DMS53 (cell line): ENCODE measurements at places on chromosomes 16 and 17.

DNA sequence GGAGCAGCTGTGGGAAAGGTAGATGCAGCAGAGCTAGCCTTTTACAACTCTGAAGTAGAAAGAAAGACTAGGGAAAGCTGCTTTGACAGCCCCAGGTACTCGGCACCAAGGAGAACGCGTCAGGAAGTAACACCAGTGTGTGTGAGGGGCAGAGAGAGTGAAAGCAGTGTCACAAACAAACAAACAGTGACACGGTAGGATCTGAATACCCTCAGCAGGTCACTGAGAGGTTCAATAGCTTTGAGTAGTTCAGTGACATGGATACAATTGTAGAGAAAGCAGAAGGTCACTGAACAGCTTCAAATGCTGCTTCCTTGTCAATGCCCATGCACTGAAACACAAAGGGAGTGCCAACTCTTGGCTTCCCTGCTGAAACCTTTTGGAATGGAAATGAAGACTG is 150.3 kb upstream of the C17orf78 start:
- DNase-seq = no peak

DNA sequence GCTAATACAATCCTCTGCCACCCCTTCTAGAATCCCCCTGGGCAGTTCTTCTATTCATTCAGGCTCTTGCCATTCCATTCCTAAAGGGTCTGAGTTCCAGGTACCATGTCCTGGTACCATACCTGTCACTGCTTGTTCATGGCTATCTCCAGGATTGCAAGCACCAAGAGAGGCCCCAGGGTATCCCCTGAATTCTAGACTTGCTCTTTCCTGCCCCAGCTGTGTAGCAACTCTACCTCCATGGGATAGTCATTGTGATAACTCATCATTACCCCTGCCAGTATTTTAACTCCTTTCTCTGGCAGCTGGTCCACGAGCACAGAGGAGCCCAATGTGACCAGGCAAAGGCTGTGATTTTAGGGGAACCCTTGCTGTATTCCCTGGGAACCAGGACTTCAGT is 143.7 kb upstream of the CDH5 start:
- no peak for DNase-seq

GRCh38 chr17:31604936-31605335 is 213.5 kb downstream of the RAB11FIP4 start:
- DNase-seq = no peak

DNA sequence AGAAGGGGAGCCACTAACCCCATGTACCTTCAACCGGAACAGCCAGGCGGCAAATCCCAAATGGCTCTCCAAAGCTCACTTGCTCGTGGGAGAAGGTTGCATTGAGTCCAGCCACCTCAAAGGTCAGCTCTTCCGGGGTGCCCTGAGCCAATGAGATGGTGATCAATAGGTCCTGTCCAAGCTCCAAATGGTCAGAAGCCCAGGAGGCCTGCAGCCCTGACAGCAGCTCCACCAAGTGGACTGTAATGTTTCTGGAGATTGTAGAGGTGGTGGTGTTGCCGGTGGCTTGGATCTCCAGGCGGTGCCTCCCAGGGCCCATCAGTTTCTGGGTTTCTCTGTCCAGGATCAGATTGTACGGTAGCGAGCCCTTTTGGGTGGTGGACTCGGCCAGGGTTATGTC is 39.9 kb upstream of the BCO1 start:
- DNase-seq = peak; percentile 19

- DNase-seq = no peak
These were observed 42.2 kb upstream of the GSE1 start for GRCh38 chr16:85570735-85571562.

DNA sequence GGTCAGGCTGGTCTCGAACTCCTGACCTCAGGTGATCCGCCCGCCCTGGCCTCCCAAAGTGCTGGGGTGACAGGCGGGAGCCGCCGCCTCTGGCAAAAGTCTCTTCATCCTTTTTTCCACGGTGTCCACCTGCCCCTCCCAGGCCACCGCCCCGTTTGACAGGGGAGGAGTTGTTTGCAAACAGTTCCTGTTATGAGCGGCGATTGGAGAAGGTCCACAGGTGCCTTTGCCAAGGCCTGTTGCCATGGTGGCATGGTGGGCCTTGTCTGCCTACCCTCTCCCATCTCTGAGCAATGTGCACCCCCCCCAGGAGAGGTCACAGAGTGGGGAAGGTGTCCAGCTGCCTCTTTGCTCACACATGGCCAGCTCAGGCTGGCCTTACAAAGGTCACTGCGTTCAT is 16.0 kb upstream of the RAP1GAP2 start:
- no peak for DNase-seq

DNA sequence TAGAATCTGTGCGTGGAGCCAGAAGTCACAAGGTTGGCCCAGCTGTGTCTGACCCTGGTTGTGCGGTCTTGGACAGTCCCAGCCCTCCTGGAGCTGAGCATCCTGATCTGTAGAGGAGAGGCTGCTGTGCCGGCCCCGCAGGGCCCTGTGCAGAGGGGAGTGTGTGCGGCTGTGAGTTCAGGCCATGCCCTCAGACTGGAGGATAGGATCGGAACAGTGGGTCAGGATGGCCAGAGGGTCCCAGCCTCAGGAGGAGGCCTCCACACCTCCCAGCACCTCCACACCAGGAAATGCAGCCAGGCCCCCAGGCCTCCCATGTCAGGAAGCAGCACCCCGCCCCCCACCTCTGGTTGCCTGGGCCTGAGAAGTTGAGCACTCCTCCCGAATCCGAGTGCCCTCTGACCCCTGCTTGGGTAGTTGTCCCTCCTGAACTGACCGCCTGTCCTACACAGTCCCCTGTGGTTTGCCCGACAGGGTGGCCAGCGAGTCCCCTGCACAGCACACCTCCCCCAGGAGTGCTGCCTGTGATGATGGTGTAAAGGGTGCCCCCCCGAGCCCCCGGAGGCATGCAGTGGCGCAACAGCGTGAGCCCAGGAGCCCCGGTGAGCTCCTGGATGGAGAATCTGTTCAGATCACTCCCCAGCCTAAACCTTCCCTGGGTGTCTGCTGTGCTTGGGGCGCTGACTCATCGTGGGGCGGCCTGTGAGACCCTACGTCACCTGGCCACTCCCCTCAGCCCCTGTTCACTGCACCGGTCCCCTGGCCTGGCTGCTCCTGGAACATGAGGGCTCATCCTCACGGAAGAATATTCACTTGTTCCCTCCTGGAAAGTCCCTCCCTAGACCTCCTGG is 285.2 kb downstream of the SEC14L1 start:
- DNase-seq = no peak

GRCh38 chr16:71754652-71755051 is 30.2 kb upstream of the PHLPP2 start:
- no peak for DNase-seq

DNA sequence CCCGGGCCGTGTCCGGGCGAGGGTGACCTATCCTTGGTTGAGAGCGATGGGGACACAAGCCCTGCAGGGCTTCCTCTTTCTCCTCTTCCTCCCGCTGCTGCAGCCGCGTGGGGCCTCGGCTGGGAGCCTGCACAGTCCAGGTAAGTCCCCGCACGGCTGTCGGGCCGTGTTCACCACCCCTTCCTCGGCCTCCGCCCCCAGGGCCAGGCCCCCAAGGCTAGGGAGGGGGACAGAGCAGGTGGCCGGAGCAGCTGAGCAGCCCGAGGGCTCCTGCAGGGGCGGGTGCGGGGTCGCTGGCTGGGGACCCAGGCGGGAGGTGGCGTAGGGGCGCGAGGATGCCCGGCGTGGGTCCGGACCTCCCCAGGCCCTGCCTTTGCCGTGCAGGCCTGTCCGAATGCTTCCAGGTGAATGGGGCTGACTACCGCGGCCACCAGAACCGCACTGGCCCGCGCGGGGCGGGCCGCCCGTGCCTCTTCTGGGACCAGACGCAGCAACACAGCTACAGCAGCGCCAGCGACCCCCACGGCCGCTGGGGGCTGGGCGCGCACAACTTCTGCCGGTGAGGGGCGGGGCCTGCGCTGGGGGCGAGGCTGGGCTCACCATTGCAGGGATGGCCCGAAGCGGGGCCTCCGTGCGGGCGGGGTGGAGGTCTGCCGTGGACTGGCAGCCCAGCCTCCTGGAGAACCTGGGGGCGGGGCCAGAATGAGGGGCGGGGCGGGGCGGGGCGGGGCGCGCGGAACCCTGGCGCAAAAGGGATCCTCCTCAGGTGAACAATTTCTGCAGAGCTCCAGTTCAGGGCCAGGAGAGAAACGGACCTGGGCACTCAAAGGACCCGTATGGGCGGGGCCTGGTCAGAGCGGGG is 631 bp downstream of the KREMEN2 start:
- peak; percentile 90 for DNase-seq

- DNase-seq = no peak
These were observed 37.1 kb upstream of the FOXJ1 start for GRCh38 chr17:76178124-76178523.

- no peak for DNase-seq
These were observed 205.0 kb upstream of the CACNG3 start for GRCh38 chr16:24051125-24051524.

DNA sequence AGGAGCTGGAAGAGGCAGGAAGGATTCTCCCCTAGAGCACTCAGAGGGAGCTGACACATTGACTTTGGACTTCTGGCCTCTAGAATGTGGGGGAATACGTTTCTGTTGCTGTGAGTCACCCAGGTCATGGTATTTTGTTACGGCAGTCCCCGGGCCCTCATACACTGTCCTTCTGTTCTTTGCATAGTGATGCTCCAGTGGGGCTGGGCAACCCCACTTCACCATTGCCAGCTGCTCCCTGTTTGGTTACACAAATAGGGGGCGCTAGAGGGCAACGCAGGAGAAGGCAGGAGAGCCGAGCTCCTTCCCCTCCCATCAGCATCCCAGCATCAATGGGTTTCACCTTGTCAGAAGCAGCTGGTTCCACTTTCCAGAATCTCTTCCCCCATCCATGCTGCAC is 257.7 kb upstream of the FOXF1 start:
- peak; percentile 6 for DNase-seq

GRCh38 chr17:68909066-68909465 is 46.1 kb downstream of the ABCA8 start:
- DNase-seq = no peak

- DNase-seq = no peak
These were observed 59.4 kb downstream of the TBX4 start for GRCh38 chr17:61511480-61512182.

- no peak for DNase-seq
These were observed 470.9 kb upstream of the SOX9 start for GRCh38 chr17:71649941-71650350.

GRCh38 chr16:55189682-55190636 is 134.0 kb upstream of the IRX6 start:
- DNase-seq = no peak

- no peak for DNase-seq
These were observed 47.4 kb downstream of the RAI1 start for GRCh38 chr17:17728550-17729251.

GRCh38 chr17:34499576-34499975 is 79.8 kb upstream of the TMEM132E start:
- no peak for DNase-seq

DNA sequence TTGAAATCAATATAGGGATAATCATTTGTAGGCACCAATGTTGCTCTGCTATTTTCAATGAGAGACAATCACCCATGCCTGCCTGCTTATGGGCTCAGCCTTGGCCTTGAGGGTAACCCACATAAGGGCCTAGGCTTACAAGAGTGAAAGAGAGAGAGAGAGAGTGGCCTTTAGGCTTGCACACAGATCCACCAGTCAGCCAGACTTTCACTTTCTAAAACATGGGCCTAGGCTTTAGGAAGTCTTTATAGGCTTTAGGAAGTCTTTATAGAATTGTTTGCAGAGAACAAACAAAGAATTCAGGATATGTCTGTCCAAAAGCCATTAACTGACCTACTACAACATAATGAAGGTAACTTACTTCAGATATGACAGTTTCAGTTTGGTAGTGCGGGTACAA is 3.4 kb downstream of the ABCA9 start:
- DNase-seq = no peak

- DNase-seq = peak; percentile 98
These were observed at the start of gene KDM6B for GRCh38 chr17:7833795-7834541. KDM6B (plus strand) TSS chr17:7834217; CDS start chr17:7845555, 11,338 bp downstream.

- DNase-seq = no peak
These were observed 208.8 kb downstream of the CCDC182 start for GRCh38 chr17:57536289-57536688.

DNA sequence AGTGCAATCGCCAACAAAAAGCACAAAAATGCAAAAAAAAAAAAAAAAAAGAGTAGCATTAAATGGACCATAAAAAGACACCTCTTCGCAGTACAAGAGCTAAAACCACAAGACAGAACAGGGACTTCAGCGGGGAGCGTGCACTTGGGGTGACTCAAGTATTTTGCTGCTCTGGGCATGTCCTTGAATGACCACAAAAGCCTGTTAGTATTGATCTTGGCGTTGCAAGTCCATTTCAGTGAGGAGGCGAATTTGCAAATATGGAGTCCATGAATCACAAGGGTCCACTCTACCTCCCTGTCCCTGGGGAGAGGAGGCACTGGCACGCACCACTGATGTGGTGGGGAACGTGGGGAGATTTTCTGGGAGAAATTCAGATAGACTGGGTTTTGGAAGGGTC is 78.9 kb downstream of the CNGB1 start:
- no peak for DNase-seq

DNA sequence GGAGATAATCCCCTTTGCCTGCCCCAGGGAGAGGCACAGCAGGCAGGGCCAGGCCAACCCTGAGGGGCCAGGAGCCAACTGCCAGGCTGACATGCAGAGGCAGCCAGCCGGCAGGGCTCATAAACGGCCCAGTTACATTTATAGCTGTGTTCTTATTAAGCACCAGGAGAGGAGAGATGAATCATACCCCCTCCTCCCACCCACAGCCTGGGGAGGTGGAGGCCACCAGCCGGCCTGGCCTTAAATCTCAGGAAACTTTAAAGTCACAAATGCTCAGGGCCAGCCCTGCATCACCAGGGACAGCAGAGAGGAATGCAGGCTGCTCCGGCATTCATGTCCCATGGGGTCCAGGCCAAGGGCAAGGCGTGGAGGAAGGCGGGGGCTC is 177.2 kb downstream of the TMEM132E start:
- DNase-seq = no peak

GRCh38 chr17:74733365-74734122 is 3.5 kb upstream of the RAB37 start:
- no peak for DNase-seq

DNA sequence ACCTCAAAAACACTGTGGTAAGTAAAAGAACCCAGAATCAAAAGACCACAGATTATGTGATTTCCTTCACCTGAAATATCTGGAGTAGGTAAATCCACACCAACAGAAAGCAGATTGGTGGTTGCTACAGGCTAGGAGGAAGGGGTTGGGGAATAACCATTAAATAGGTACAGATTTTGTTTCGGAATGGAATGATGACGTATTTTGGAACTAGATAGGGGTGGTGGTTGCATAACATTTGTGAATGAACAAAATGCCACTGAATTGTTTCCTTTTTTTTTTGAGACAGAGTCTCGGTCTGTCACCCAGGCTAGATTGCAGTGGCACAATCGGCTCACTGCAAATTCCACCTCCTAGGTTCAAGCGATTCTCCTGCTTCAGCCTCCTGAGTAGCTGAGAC is 100.9 kb upstream of the RBFOX1 start:
- no peak for DNase-seq

- DNase-seq = no peak
These were observed 2.7 kb upstream of the TANC2 start for GRCh38 chr17:62963296-62963695.

- DNase-seq = peak; percentile 64
These were observed 1.5 kb downstream of the ZFPM1 start for GRCh38 chr16:88454523-88454947.
